Activated CD8-positive, alpha-beta memory T cell treated with anti-CD3 and anti-CD28 coated beads for 4 hours (primary cell): ENCODE measurements at places on chromosomes 2 and 18.

GRCh38 chr18:8699948-8700347 is 5.4 kb upstream of the MTCL1 start:
- no peak for DNase-seq

- DNase-seq = no peak
Measured at GRCh38 chr2:241066893-241067341, 35.2 kb downstream of the MTERF4 start.

- no peak for DNase-seq
Measured at GRCh38 chr2:106563195-106563594, 76.0 kb downstream of the CD8B2 start.

DNA sequence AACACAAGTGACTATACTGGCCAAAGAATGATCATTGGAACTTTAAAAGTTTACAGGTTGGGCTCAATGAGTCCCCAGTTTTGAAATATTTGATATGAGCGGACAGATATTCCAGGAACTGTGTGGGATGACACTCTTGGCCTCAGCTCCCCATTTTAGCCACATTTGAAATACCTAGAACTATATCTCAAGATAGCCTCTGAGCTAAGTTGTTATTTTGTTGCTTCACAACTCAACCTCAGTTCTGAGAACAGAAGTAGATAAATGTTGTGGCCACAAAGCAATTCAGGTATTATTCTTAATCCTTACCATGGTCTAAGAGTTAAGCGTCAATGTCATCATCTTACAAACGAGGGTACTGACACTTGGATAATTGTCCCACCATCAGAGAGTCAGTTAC is 172.2 kb upstream of the SETBP1 start:
- DNase-seq = no peak

DNA sequence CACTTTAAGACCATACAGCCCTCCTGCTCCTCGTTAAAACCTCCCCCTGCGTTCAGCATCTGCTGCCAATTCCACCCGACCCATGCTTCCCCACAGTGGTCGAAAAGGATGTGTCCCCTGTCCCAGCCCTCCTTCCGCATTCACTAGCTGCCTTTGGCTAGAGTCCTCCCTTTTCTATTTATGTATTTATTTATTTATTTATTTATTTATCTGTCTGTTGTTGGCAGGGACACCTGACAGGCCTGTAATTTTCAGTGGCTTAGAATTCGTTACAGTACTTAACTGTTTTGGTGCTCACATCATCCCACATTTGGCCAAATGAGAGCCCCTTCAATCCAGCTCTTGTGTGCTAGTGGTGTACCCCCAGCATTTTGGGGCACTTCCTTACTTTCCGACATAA is 50.8 kb downstream of the GNAL start:
- DNase-seq = no peak

GRCh38 chr18:48514786-48515185 is 24.0 kb upstream of the CTIF start:
- no peak for DNase-seq

- no peak for DNase-seq
Measured at GRCh38 chr2:28684142-28684858, 67.3 kb upstream of the PPP1CB start.

DNA sequence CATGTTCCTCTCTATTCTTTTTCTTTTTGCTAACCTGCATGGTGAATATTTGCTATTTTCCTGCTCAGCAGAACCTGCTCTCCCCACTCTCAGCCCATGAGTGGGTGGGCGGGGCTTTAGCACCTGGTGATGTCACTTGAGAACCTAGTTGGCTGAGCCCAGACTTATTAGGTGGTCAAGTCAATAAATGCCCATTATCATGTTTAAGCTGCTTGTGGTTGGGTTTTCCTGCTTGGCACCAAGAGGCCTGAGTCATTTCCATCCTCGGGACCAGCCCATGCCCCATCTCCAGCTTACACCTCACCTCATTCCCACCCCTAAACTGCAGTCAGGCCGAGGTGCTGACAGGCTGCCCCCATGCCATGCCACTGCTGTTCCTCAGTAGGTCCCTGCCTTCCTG is 226.6 kb downstream of the ANKRD30B start:
- DNase-seq = no peak

DNA sequence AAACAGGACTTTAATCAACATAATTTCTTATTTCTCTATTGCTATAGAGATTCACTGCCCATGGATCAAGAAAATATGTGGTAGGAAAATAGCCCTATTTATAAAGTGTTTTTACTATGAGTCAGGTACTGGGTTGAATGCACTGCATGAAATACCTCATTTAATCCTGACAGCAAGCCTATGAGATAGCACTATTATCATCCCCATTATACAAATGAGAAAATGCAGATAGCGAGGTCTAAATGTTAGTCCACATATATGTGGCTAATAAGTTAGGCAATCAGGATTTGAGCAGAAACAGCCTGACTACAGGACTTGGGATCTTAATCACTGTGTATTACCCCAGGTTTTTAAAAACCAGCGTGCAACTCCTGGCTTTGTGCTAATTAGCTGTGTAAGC is 8.5 kb upstream of the LYPD1 start:
- DNase-seq = no peak

DNA sequence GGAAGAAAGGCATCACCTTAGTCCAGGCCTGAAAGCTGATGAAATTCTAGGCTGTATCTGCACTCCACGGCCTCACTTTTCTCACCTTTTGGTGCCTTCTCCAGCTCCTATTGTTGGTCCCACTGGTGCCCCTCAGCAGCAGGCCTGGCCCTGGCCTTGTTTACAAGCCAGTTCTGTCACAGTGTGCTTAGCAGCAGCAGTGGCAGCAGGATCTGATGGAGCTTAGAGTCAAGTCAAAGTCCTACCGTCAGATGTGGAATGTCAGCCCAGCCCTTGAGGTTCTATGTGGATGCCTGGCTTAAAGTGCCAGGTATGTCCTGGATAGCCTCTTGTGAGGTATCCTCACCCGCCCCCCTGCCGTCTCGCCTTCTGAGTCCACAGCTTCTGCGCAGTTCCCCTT is 281.3 kb downstream of the SUCLG1 start:
- no peak for DNase-seq

GRCh38 chr2:98335271-98335670 is 11.0 kb upstream of the CNGA3 start:
- no peak for DNase-seq

- DNase-seq = no peak
Measured at GRCh38 chr18:34929336-34929780, 111.9 kb upstream of the MAPRE2 start.

DNA sequence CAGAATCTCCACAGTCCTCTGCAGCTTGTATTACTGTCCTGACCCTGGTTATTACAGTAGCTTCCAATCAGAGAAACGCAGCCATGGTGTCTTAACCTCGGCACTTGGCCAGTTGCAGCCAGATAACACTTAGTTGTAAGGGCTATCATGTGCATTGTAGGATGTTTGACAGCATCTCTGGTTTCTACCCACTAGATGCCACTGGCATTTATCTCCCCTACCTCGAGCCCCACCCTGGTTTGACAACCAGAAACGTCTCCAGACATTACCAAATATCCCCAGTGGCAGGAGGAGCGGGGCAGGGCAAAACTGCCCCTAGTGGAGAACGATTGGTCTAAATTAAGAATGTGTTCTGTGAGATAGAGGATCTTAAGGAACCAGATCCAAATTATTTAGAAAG is 13.1 kb downstream of the DSG2 start:
- DNase-seq = no peak

- no peak for DNase-seq
Measured at GRCh38 chr2:143530758-143531157, 401.5 kb downstream of the ARHGAP15 start.

DNA sequence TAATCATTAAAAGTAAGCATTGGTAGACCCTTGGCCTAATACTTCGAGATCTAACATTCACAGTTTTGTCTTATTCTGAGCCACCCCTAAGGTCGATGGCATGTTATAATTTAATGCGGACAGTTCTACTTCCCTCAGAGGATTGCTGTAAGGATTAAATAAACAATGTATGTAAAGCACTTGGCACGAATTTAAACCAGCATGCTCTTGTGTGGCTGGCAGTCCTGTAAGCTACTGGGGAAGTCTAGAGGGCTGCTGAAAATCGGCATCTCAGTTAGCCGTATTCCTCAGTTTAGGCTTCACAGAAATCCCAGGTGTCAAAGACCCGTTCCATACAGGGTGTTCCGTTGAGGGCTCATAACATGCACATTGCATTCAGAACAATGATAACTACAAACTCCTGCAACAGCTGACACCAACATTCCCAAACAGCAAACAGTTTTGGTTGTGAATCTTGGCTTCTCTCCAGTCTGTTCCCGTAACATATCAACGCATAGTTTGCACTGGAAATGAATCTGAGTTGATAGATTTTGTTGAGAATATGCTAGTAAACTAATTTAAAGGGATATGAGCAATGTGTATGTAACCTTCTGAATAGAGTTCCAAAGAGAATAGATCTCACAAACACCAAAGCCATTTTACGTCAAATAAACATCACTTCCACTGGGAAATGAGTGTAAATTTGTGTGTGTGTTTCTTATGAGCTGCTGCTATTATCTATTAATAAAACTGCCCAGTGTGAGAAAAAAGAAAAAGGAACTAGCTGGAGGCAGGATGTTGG is 52.2 kb upstream of the ACKR3 start:
- no peak for DNase-seq

DNA sequence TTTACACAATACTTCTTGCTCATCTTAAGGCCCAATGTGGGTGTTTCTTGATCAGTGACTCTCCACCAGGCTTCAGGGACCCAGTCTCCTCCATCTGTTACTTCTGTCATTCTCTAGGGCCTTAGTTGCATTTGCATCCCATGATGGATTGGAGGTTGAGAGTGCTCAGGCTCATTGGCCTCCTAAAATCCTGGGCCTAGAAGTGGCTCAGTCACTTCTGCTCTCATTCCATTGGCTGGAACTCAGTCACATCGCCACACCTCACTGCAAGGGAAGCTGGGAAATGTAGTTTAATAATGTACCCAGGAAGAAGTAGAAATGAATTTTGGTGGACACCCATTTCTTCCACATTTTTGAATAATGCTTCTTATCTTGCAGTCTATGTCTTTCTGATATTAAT is 223.5 kb downstream of the HRH4 start:
- no peak for DNase-seq

DNA sequence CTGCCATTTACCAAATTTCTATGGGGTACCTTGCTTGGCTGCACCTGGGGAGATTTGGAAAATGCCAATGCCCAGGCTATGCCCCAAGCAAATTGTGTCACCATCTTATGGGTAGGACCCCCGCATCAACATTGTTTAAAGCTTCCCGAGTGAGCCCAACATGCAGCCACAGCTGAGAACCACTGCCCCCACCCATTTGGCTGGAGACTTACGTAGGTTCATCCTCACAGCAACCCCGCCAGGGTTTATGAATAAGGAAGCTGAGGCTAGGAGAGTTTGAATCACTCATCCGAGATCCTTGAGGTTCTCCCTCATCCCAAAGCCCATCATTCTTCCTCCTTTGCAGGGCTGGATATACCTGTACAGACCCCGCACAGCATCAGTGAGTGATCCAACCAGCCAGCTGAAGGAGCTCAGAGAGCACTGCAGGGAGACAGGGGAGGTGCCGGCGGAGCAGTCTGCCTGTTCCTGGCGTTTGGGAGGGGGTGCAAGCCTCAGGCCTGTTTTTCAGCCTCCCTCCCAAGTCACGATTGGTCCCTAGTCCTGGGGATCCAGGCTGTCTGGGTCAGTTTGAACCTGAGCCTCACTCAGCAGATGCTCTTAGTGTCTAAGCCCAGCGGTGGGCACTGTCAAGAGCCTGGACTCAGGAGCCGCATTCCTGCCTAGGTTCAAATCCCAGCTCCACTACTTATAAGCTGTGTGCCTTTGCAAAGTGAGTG is 164.9 kb downstream of the SMAD7 start:
- no peak for DNase-seq

DNA sequence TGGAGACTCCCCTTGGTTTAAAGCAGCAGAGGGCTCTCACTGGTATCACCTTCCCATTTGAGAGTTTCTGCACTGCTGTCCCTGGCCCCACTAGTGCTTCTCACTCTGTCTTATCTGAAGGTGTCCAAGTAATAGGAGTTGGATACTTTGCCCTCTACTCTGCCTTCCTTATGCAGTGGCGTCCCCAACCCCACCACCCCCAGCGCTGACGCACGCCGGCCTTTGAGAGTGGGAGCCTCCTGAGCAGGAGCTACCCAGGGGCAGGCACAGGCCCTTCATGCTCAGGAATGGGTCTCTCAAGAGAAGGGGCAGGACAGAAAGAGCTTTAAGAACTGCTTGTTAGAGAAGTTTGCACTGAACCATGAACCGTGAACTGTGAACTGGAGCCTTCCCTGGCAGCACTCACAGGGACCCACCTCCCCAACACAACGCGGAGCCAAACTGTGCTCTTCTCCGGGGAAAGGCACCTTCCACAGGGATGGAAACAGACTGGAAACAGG is 3.3 kb downstream of the CIB4 start:
- DNase-seq = no peak

DNA sequence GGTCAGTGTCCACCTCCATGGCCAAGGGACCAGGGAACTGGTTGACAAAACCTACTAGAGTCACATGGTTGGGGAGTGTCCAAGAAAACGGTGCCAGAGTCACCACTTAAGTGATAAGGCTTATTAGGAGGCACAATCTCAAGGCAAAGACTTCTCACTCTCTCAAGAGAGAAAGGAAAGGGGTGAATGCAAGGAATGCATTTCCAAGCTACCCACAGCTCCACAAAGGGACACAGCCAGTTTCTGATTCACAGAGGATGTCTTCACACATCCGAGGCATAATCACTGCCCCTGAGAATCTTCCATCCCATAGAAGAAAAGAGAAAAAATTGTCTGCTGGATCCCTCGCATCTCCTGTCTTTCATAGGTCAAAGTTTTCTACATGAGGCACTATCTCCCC is 269.3 kb downstream of the TNS1 start:
- DNase-seq = no peak

- no peak for DNase-seq
Measured at GRCh38 chr2:230650585-230651137, 62.0 kb upstream of the CAB39 start.

DNA sequence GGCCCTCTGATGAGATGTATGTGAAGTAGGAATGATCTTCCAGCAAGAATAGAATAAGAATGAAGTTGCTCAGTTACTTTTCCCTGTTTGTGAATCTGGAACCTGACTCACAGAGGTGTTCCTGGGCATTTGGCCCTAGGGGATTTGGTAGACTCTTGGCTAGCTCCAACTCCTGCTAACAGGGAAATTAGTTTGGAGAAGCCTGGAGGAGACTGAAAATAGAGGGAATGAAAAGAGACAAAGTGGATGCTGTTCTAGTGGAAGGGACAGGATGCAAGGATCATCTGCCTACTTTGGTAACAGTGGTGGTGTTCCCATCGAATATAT is 19.6 kb downstream of the TMEM17 start:
- no peak for DNase-seq

GRCh38 chr2:176566496-176566895 is 297.3 kb downstream of the MTX2 start:
- no peak for DNase-seq

- DNase-seq = no peak
Measured at GRCh38 chr18:470661-471501, 29.6 kb downstream of the COLEC12 start.
